ENCODE measurements at places on chromosomes 11 and 22.

GRCh38 chr11:85772695-85773094, 38.2 kb downstream of the SYTL2 start:
- DNase-seq, result no peak

GRCh38 chr11:114163830-114164401, 104.4 kb downstream of the ZBTB16 start:
- DNase-seq, result peak; percentile 64

DNA sequence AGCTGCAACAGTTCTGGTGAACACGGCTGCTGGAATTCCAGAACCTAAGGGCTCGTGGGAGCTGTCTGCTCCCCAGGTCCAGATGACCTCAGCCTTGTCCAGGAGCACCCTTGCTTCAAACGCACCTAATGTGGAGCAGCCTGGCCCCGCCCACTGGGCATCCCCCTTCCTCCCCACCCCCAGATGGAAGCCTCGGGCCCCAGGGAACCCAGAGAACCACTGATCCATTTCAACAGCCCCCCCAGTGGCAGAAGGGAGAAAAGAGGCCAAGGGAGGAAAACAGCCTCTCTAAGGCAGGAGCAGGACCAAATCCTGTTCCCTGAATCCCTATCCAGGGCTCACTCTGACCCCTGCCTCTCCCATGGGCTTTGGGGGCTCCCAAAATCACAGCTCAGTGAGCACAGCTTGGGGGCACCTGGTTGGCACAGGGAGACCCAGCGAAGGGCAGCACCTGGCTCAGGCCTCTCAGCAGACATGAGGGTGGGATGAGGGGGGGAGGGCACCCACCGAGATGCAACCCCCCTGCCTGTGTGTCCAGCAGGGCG, 1.2 kb downstream of the CYTH4 start:
- DNase-seq, result no peak

- DNase-seq, result no peak
These were observed 70.1 kb downstream of the PDE3B start for GRCh38 chr11:14713496-14714244.

DNA sequence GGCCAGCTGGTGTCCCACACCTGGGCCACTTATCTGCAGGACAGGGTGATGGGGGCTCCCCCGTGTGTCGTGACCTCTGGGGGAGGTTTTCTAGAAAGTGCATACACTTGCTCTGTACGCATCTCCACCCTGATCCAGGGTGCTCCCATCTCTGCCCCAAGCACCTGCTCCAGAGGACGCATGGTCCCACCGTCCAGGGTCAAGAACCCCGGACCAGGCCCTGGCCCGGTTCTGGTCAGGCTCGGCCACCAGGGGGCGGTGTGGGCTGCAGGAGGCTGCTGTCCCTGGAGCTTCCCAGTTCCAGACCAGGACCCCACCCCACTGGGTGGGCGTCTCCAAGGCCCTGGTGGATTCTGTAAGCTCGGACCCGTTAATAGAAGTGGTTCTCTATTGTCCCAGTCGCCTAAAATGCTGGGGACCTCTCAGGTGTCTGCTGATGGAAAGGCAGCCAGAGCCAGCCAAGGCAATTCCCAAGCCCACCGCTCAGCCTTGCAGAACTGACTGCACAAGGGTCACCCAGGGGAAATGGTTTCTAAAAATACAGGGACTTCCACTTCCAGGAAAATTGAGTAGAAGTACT, 34.7 kb upstream of the SEPTIN5 start:
- no peak for DNase-seq

DNA sequence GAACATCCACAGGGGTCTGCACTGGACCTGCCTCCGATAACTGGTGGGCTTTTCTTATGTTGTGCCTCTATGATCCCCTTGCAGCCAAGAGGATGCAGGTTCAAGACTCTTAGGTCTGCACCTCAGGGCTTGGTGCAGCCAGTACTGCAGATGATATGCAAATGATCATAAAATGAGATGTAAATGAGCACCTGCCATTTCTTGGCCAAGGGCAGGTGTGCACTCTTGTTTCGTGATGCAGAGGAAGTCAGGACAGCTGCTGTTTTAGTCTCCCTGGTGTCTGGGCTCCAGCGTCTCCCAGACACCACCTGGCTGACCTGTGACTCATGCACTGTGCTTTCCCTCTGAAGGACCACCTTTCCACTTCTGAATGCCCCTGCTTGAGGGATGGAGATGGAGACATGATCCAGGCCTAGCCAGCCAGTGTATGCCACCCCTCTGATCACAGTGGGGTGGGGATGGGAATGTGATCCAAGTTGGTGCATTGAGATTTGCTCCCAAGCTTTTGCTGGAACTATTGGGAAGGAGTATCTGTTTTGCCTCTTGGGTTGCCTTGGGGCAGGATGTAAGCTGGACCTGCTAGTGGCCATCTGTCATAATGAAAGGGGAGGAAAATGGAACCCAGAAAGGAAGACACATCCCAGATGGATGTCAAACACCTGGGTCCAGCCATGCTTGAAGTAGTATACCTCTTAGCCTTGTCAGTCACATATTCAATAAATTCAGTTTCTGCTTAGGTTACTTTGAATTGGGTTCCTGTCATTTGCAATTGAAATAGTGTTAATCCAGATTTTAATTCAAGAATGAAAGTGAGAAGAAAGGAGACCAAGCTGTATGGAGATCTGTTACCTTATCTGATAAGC, 3.3 kb upstream of the KCNJ11 start:
- DNase-seq, result no peak

DNA sequence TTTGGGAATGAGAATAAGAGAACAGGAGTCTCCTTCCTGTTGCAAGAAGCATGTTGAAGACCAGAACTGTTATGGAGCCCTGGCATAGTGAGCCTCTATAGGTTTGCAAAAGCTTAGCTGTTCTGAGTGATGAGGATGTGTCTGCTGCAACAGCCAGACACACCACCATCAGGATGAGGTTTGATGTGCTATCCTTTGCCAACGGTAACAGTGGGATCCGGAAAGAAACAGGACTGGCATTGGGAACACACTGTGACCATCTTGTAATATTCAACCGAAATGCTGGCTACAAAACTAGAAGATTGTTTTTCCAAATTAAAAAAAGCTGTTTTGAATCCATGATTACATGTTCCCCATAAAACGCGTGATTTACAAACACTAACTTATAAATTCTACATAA, 117.0 kb downstream of the ME3 start:
- DNase-seq, result no peak

GRCh38 chr11:119486016-119486415, 63.0 kb upstream of the THY1 start:
- DNase-seq, result no peak

Data from midbrain (tissue), 1 donor.